ENCODE measurements at places on chromosomes 7 and 10.

- no peak for DNase-seq
Observed at GRCh38 chr10:131871673-131872005, 29.2 kb upstream of the PPP2R2D start.

DNA sequence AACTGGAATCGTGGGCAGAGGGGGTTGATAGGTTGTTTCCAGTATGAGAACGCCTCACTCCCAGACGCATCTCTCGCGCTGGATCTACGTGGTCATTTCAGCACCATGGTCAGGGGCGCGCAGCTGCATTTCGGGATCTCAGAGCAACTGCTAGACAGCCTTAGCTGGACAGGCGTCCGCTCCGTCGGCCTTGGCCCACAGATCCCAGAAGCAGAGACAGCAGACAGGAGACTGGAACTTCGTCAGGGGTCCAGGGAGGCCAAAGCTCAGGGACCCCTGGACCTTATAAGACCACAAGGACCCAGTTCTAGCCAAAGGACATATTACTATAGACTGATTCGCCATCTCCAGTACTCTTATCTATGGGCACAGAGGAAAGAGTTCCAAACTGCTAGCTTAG is 5.3 kb downstream of the NEUROG3 start:
- no peak for DNase-seq

DNA sequence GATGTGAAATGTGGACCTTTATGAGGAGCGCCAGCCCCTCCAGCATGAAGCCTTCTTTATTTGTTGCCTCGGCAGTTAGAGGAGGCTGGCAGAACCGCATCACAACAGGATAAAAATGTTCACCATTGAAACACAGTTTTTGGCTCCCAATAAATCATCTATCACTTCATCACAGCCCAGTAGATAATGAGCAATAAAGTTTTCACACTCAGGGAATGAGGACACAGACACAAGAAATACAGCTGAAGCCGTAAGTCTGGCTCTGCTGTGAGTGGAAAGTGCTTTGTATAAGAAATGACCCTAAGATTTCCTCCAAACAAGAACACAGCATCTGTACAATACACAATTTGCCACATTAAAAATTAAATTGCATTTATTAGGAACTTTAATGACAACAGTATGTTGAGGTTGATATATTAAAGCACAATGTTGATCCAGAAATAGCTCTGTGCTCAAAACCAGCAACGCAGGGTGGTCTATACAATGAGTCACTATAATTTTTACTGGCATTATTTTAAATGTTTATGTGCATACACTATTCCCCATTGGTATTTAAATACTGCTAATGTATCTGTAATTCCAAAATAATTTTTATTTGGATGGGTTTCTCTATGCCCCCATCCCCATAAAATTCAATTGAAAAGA is 301.8 kb upstream of the MGMT start:
- no peak for DNase-seq

DNA sequence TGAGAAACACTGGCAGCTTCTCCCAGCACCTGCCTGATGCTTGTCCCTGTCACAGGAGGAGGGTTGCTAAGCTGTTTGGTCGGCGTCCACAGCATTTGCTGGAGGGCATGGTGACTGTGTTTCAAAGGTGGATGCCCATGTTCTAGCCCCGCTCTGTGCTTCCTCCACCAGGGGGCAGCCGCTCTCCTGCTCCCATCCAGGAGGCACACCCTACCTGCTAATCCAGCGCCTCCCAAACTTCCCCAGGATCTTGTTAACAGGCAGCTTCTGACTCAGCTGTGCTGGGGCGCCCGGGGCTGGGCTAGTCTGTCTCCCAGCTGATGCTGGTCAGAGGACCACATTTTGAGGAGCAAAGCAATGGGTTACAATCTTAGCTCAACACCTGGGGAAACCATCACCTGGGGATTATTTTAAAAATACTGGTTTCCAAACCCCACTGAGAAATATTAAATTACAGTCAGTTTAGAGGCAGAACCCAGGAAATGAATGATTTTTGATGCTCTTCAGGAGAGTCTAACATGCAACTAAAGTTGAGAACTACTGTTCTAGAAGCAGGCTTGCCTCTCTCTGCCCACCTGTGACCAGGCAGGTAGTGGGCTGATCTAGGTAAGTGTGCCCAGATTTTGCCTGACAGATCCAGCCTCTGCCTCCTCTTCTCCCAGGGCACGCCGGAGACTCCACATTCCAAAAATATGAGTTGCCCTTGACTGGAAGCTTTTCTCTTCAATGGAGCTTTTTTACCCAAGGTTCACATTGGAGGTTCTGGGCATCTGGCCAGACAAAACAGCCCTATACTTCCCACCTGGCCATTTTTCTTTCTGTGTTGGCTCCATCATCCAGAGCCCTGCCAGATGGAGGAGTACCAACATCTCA is 92.7 kb upstream of the GPR26 start:
- DNase-seq = no peak

GRCh38 chr7:39547336-39547735 is 18.9 kb upstream of the YAE1 start:
- no peak for DNase-seq

- DNase-seq = no peak
Observed at GRCh38 chr7:36497775-36498174, 108.1 kb downstream of the ANLN start.

DNA sequence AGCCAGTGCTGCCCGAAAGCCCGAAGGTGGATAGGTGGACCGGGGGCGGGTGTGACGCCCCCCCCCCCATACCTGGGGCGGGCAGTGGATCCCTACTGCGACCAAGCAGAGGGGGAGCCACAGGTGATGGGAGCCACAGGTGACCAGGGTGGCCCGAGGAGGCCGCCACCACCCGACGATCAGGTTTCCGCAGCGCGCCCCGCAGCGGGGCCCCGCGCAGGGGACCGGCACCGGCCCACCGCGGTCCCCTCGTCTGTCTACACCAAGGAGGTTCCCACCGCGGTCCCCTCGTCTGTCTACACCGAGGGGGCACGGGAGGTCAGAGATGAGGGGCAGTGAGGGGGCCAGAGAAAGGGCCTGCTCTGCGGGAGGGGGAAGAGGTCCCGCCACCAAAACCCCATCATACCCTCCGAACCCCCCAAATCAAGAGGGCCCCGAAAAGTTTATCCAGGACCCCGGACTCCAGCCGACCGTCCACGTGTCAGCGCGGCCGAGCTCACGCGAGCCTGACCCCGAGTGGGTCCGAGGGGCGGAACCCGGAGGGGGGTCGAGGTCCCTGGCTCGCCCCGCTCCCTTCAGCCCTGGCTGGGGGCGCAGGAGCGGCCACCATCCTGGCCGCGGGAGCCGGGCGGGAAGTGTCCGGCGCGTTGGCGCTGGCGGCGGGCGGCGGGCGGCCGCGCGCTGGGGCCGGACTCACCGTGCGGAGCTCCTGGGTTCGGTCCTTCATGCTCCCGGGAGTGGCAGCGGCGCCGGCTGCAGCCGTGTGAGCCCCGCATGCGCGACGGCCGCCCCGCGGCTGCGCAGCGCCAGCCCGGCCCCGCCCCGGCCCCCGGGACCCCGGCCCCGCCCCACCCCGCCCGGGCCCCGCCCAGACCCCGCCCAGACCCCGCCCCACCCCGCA is at the start of gene STX1A:
Gene STX1A (minus strand): TSS at position 765 of the 901 bp plus-strand sequence. CDS start 38 bp downstream, at position 727.
- DNase-seq = peak; percentile 91

- DNase-seq = no peak
Observed at GRCh38 chr7:22403344-22403743, 46.4 kb upstream of the RAPGEF5 start.

GRCh38 chr7:114225784-114226183 is 188.8 kb upstream of the FOXP2 start:
- DNase-seq = no peak

- DNase-seq = no peak
Observed at GRCh38 chr10:28676326-28676967, 874 bp upstream of the BAMBI start.

GRCh38 chr7:156034397-156034796 is 222.1 kb upstream of the SHH start:
- DNase-seq = no peak

- DNase-seq = no peak
Observed at GRCh38 chr10:77825965-77826364, 100.6 kb downstream of the DLG5 start.

- DNase-seq = no peak
Observed at GRCh38 chr7:108711611-108712010, 141.9 kb downstream of the DNAJB9 start.

Data from frontal cortex (tissue), 4 donors.